Stimulated activated CD8-positive, alpha-beta memory T cell treated with anti-CD3 and anti-CD28 coated beads, Interleukin-4, amount 100 ng/mL, for 24 hours (primary cell): ENCODE measurements at places on chromosomes 2 and 18.

DNA sequence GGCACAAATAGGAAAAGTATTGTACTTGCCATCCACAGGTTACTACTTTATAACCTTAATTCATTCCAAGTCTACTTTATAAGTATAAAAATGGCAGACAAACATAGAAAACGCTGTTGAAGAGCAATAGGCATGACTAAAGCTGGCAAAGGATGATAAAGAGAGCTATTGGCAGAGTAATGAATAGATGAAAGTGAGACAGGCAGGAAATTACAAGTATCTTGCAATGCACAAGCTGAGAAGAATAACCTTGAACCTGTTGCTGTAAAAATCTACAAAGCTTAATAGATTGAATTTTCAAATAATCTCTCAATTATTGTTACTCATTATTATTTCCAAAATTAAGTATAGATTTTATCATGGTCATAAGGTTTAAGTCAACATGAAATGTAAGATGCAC lies 8.8 kb downstream of the PELI1 start:
- no peak for DNase-seq

DNA sequence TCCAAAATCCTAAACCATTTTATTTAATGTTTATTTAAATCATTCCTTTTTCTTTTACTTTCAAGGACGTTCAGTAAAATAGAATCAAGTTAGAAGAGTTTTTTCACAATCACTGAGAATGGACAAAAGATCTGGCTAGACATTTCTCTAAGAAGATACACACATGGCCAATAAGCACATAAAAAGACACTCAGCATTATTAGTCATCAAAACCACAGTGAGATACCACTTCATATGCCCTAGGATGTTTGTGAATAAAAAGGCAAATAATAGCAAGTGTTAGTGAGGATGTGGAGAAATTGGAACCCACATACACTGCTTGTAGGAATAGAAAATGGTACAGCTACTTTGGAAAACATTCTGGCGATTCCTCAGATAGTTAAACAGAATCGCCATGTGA lies 76.1 kb downstream of the RHBDD1 start:
- no peak for DNase-seq

- no peak for DNase-seq
These were observed 26.1 kb upstream of the FN1 start for GRCh38 chr2:215461836-215462532.

DNA sequence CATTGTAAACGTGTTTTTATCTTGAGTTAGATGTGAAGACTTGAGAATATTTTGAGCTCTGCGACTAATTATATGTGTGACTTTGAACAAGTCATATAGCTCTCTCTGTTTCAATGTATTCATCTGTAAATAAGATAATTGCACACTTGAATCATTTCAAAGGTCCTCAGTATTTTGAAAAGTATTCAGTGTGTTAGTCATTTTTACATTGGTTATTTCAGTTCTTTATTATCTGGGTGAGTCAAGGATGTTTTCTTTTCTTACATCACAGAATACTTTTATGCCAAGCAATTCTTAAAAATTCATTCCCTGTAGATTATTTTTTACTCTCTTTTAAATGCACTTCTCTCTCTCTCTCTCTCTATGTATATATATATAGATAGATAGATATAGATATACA lies 1098.0 kb upstream of the ZEB2 start:
- DNase-seq, result no peak

GRCh38 chr2:31241625-31242270 lies 7.8 kb downstream of the EHD3 start:
- DNase-seq, result no peak

DNA sequence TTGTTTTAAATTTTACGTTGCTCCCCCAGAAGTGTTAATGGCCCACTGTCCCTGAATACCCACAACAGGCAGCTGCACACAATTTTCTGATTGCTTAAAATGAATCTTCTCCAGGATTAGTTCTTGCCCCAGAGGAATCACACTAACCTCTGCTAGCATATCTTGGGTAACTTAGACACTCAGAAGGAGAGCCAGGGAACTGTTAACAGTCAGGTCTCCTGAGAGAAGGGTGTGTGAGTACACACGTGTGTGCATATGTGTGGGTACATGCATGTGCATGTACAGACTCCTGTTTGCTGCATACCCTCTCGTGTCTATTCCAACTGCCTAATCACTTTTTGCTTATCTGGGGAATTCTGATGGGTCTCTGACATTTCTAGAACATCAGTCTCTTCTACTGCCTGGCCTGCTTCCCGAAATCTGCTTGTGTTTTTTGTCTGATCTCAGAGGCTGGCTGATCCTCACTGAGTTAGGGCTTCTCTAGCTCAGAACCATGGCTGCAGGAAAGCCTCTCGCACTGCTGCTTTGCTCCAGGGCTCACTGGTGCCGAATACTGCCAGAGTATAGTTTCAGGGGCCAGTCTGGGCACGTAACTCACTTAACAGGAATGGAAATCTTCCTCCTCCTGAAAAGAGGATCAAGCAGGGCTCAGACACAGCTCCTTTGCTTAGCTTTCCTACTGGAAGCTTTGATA lies 62.8 kb downstream of the PRELID3A start:
- no peak for DNase-seq

DNA sequence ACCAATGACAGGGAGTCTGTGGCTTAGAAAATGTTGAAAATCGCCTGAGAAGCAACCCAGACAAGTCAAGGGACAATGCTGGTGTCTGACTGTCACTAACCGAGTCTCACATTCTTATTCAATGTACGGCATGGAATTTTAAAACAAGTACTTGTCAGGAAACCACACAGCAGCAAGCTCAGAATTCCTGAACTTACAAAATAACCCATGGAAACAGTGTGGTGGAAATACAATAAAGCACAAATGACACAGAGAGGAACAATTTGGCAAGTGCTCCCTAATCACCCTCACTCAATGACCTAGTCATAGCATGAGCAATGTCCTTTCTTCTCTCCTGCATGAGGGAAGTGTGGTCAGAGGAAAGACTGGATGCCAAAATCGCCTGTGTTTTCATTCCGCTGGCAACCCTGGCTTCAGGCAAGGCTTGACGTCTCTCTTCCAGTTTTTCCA lies 154.0 kb downstream of the SATB2 start:
- no peak for DNase-seq

GRCh38 chr2:169038338-169038757 lies 7.2 kb upstream of the ABCB11 start:
- no peak for DNase-seq
